Activated naive CD4-positive, alpha-beta T cell treated with anti-CD3 and anti-CD28 coated beads for 36 hours (primary cell): ENCODE measurements at places on chromosomes 6 and 20. TPM values are rescaled to one million over a fixed set of nuclear protein-coding genes. Genes with fewer than 3 reads are reported as not detected.

DNA sequence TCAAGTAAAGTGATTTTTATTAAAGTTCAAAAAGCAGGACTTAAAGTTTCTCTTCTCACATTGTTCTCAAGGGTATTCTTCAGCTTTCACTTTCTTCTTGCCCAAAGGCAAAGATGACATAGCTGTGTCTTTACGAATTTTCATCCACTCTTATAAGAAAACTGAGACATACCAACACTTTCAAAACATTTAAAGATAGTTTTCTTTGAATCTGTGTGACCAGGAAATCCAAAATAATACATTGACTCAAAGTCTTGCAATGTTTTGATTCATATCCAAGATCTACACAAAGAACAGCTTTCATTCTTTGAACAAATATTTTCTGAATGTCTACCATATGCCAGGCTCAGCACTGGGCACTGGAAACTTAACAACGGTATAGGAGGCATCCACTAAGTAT is 117.9 kb downstream of the SIM1 start:
- H3K27me3 ChIP-seq = no peaks in the 10 kb centered on the region
- H3K4me1 ChIP-seq = no peaks in the 10 kb centered on the region
- no peaks in the 10 kb centered on the region for H3K36me3 ChIP-seq
- H3K4me3 ChIP-seq = no peak overlapping the region

The NANP gene
- total RNA-seq = 6.4 TPM

DNA sequence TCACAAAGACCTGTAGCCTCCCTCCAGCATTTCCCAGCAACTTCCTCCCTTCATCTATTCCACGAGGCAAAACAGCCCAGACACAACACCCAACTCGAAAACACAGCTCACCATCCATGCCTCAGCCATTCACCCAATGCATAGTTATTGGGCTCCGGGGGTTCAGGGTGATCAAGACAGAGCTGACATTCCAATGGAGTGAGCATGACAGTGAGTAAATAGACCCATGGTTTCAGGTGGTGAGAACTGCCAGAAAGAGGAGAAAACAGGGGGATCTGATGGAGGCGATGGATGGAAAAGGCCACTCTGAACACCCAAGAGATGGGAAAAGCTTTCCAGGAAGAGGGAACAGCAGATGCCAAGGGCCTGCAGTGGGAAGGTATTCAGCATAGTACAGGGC is 5.9 kb downstream of the CASS4 start:
- no peak for DNase-seq
- H3K27ac ChIP-seq = peak overlapping the region; percentile 91
- H3K27me3 ChIP-seq = no peaks in the 10 kb centered on the region
- peak overlapping the region; percentile 59 for H3K4me3 ChIP-seq
- H3K36me3 ChIP-seq = peaks cover 8% of the 10 kb centered on the region

The PPP1R16B gene
- 38.1 TPM for total RNA-seq

The ROS1 gene
- not detected for total RNA-seq

GRCh38 chr6:155062866-155063341 is 67.8 kb downstream of the TIAM2 start:
- no peak for DNase-seq
- H3K4me1 ChIP-seq = peaks cover 2% of the 10 kb centered on the region
- H3K4me3 ChIP-seq = no peak overlapping the region
- no peaks in the 10 kb centered on the region for H3K27me3 ChIP-seq
- H3K36me3 ChIP-seq = no peaks in the 10 kb centered on the region

The MMUT gene
- total RNA-seq = 15.1 TPM

- peaks cover 2% of the 10 kb centered on the region for H3K27me3 ChIP-seq
- no peaks in the 10 kb centered on the region for H3K36me3 ChIP-seq
- DNase-seq = no peak
- H3K27ac ChIP-seq = no peak overlapping the region
- H3K4me3 ChIP-seq = no peak overlapping the region
Observed at GRCh38 chr20:23143986-23144690, 58.0 kb upstream of the CD93 start.

The NRN1 gene
- 0.45 TPM for total RNA-seq

The OPN5 gene
- total RNA-seq = not detected

- no peak overlapping the region for H3K27ac ChIP-seq
- H3K36me3 ChIP-seq = no peaks in the 10 kb centered on the region
- H3K4me3 ChIP-seq = peak overlapping the region; percentile 11
- DNase-seq = peak; percentile 12
- peaks cover 6% of the 10 kb centered on the region for H3K4me1 ChIP-seq
- H3K27me3 ChIP-seq = peaks cover 24% of the 10 kb centered on the region
Observed at GRCh38 chr20:1185316-1185741, 548 bp upstream of the TMEM74B start.

The ZNF217 gene
- total RNA-seq = 37.2 TPM

- no peak overlapping the region for H3K4me3 ChIP-seq
- H3K27me3 ChIP-seq = no peaks in the 10 kb centered on the region
- no peaks in the 10 kb centered on the region for H3K36me3 ChIP-seq
- H3K27ac ChIP-seq = no peak overlapping the region
- no peaks in the 10 kb centered on the region for H3K4me1 ChIP-seq
Observed at GRCh38 chr6:64288351-64288750, 652.7 kb downstream of the PHF3 start.

The E2F1 gene
- total RNA-seq = 70.0 TPM

DNA sequence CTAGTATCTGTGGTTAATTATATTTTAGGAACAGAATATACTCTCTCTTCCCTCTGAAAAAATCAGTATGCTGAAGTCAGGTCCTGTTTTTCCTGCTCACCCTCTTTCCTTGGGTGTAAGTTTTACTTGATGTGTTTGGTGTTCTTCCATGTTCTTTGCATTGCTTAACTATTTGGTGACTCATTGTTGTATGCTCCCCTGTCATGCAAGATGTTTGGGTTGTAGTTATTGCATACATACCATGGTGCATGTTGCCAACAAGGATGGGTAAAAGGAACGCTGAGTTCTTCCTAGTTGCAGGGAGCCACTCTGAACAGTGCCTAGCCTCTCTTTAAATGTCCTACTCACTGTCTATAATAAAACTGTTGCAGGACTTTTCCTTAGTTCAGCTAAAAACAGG is 207.9 kb upstream of the LAMP5 start:
- H3K4me3 ChIP-seq = no peak overlapping the region
- no peak overlapping the region for H3K27ac ChIP-seq
- no peak for DNase-seq
- H3K36me3 ChIP-seq = no peaks in the 10 kb centered on the region
- no peaks in the 10 kb centered on the region for H3K27me3 ChIP-seq
- no peaks in the 10 kb centered on the region for H3K4me1 ChIP-seq

GRCh38 chr6:167788563-167788903 is 38.2 kb upstream of the AFDN start:
- H3K36me3 ChIP-seq = no peaks in the 10 kb centered on the region
- H3K27ac ChIP-seq = no peak overlapping the region
- DNase-seq = no peak
- H3K4me1 ChIP-seq = no peaks in the 10 kb centered on the region
- H3K4me3 ChIP-seq = no peak overlapping the region

The TREM2 gene
- not detected for total RNA-seq

GRCh38 chr6:75611011-75611701 is 9.5 kb downstream of the SENP6 start:
- no peak for DNase-seq
- H3K4me3 ChIP-seq = no peak overlapping the region
- peaks cover 95% of the 10 kb centered on the region for H3K4me1 ChIP-seq
- H3K27me3 ChIP-seq = no peaks in the 10 kb centered on the region
- peaks cover 7% of the 10 kb centered on the region for H3K36me3 ChIP-seq

DNA sequence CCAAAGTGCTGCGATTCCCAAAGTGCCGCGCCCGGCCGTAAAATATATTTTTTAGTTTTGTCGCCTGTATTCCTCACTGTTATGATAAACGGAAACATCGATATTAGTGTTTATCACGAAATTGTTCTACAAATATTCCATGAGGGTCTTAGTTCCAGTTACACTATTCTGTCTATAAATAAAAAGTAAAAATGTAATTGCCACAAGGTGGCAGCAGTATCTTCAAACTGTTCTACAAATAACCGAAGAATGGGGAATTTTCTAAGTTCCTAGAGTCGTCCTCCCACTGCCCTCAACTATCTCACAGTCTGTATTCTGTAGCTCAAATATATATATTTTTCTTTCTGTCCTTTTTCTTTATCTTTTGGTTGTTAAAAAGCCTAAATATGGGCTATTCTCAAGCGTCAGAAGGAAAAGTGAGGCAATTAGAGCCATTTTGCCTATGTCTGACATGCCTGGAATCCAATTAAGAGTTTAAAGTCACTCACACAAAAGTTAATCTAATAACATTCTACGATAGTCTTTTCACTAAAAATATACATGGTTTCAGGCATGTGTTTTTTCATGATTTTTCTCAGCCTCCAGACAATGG is 14.2 kb upstream of the FAM162B start:
- no peaks in the 10 kb centered on the region for H3K4me1 ChIP-seq
- H3K4me3 ChIP-seq = no peak overlapping the region
- no peak for DNase-seq
- H3K27ac ChIP-seq = no peak overlapping the region
- no peaks in the 10 kb centered on the region for H3K36me3 ChIP-seq

DNA sequence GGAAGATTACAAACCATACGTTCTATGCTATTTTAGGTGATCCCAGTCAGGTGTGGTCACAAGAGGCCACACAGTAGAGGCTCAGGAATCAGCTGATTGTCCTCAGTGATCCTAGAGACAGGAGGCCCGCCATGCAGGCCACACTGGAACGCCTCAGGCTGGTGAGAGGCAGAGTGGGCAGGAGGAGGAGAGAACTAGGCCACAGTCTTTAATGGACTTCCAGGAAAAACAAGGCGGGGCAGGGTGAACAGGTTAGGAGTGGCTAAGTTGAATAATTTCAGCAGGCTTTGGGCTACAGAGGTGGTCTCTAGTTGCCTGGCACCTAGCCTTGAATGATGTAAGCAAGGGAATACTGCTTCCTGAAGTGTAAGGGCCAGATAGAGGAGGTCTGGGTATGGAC is 101.2 kb downstream of the GMDS start:
- H3K4me3 ChIP-seq = no peak overlapping the region
- H3K27me3 ChIP-seq = no peaks in the 10 kb centered on the region
- H3K27ac ChIP-seq = no peak overlapping the region
- peaks cover 1% of the 10 kb centered on the region for H3K36me3 ChIP-seq

DNA sequence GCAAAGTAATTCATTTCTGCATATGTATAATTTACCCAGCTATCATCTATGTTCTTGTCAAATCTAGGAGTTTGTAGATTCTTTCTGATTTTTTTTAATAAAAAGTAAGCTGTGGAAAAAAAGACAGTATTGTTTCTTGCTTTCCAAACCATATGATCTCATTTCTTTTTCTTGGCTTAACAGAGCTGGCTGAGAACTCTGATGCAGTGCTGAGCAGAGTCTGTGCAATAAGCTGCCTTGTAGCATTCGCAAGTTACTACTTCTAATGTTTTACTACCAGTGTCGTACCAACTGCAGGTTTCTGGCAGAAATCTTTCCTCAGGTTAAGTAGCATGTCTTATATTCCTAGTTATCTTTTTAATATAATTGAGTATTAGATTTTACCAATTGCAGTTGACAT is 15.6 kb downstream of the RRBP1 start:
- no peaks in the 10 kb centered on the region for H3K27me3 ChIP-seq
- peaks cover 38% of the 10 kb centered on the region for H3K4me1 ChIP-seq
- DNase-seq = no peak
- H3K36me3 ChIP-seq = no peaks in the 10 kb centered on the region

The TFAP2B gene
- not detected for total RNA-seq

DNA sequence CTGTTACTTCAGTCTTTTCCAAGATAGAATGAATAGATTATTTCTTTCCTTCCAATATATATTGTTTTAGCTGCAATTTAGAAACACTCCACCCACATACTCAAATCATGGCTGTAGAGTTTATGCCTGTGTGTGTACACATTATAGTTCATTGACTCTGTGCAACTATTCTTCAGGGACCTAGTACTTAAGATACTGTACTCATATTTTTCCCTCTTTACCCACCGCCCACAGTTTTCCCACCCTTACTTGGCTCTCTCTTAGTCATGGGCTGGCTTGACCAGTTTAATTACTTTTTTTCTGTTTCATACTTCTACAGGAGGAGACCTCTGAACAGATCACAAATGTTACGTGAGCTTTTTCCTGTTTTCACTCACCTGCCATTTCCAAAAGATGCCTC is 30.4 kb downstream of the C6orf89 start:
- DNase-seq = no peak
- H3K36me3 ChIP-seq = peaks cover 20% of the 10 kb centered on the region
- no peak overlapping the region for H3K27ac ChIP-seq
- H3K27me3 ChIP-seq = no peaks in the 10 kb centered on the region
- no peak overlapping the region for H3K4me3 ChIP-seq
- H3K4me1 ChIP-seq = peaks cover 40% of the 10 kb centered on the region

DNA sequence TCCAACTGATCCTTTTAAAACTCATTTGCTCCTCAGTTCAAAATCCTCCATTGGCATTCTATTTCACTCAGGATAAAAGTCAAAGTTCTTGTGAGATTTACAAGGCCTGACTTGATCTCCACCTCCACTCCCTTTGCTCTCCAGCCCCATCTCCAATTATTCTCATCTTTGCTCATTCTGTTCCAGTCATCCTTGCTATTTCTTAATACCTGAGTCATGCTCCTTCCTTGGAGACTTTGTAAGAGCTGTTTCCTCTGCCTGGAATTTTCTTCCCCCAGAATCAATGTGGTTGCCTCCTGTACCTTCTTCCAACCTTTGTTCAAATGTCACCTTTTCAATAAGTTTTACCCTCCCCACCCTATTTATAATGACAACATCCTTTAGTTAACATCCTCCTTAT is 373.5 kb downstream of the HTR1B start:
- H3K27me3 ChIP-seq = no peaks in the 10 kb centered on the region
- no peak for DNase-seq
- no peak overlapping the region for H3K27ac ChIP-seq

The BLCAP gene
- 16.2 TPM for total RNA-seq

DNA sequence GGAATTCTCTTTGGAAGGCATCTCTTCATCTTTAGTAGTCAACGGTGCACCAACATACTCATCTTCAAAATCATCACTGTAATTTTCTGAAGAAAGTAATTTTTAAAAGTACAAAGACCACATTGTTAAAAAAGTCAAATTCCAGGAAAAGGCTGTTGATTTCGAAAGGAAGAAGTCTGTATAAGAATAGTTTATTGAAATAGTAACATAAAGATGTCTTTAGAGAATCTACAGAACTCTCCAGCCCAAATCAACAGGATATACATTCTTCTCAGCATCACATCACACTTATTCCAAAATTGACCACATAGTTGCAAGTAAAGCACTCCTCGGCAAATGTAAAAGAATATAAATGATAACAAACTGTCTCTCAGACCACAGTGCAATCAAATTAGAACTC is 23.4 kb downstream of the CEP162 start:
- DNase-seq = no peak
- H3K4me3 ChIP-seq = no peak overlapping the region
- H3K36me3 ChIP-seq = peaks cover 28% of the 10 kb centered on the region
- no peak overlapping the region for H3K27ac ChIP-seq
- no peaks in the 10 kb centered on the region for H3K4me1 ChIP-seq

DNA sequence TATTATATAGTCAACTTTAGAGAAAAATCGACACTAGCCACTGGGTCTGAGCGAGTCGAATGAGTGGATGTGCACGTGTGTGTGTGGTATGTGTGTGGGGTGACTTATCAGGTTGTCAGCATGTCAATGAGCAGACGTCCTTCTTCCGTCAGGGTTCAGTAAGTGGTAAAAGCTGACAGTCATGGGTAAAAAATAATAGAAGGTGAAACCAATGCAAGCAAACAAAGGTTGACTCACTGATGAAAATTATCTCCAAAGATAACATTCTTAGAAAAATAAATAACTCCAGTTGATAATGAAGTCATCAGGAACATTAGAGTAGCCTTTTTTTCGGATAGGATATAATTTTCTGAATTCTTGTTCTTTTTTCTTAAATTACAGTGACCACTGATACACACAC is 243.8 kb upstream of the FOXQ1 start:
- peaks cover 12% of the 10 kb centered on the region for H3K27me3 ChIP-seq
- no peak overlapping the region for H3K4me3 ChIP-seq
- H3K27ac ChIP-seq = no peak overlapping the region
- no peaks in the 10 kb centered on the region for H3K4me1 ChIP-seq
- no peak for DNase-seq
